Cortex of kidney (tissue), 1 donor: ENCODE measurements at places on chromosomes 3 and 15.

- DNase-seq = no peak
Observed at GRCh38 chr15:89419370-89419984, 76.9 kb downstream of the RHCG start.

GRCh38 chr3:72960812-72961518, 35.6 kb upstream of the PPP4R2 start:
- DNase-seq = no peak

GRCh38 chr3:64352639-64352992, 127.3 kb upstream of the PRICKLE2 start:
- DNase-seq = no peak

GRCh38 chr15:95485367-95485766, 845.1 kb upstream of the NR2F2 start:
- no peak for DNase-seq

GRCh38 chr3:134388292-134388691, 14.0 kb upstream of the AMOTL2 start:
- no peak for DNase-seq

DNA sequence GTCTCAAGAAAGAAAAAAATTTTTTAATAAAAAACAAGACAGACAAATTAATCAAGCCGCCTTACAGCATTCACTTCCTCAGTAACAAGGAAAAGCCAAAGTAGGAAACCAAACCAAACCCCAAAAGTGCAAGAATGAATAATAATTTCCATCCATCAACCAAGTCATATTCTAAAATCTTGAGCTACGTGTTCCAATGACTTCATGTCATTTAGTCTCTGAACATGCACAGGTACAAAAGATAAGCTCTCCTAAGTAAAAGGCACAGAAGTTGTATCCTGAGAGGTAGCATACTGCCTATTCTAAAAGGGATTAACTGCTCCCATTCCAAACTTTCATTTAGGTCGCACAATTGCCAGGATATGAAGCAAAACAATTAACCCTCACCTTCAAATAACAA, 29.7 kb downstream of the SLC4A7 start:
- DNase-seq = no peak

- no peak for DNase-seq
Observed at GRCh38 chr3:32780735-32781210, 37.0 kb upstream of the TRIM71 start.

GRCh38 chr3:30681649-30682211, 75.3 kb downstream of the TGFBR2 start:
- DNase-seq = no peak

DNA sequence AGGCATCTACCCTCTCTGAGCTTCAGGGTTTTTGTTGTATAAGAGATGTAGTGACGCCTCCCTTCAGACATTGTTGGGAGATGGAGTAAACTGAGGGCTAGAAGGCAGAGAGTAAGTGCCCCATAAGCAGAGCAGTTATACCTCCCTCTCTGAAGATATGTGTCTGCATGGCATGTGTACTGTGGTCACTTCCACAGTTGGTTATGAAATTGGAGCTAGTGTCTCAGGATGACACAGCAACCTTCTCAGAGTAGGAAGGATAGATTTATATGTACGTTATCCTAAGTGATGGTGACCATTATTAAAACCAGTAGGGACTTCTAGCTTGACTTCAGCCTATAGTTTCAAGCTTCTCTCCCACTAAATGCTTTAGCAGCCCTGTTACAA, 17.9 kb downstream of the PXK start:
- DNase-seq = no peak

DNA sequence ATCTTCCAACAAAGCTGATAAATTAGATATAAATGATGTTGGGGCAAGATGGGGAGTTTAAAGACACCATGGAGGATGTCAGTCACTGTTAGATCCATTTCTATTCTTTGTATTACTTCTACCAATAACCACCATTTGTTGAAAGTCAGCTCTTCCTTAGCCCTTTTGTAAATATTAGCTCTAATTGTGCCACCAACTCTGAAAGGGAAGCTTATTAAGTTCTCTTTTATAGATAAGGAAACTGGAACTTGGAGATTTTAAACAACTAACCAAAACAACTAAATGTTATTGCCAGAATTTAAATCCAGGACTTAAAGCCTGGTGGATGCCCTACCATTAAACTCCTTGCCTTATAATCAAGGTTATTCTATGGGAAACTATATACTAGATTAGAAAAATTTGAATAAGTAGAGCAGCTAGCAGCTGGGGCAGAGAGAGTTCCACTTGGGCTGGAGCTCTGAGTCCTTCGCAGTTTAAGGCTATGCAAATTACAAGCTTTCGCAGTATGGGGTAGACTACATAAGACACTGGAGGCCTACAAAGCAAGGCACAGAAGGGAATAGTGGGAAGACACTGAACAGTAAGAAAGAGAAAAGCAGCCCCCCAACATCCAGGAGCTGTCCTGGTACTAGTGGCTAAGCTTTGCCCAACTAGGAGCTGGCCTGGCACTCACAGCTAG, 52.6 kb downstream of the TM4SF18 start:
- no peak for DNase-seq

DNA sequence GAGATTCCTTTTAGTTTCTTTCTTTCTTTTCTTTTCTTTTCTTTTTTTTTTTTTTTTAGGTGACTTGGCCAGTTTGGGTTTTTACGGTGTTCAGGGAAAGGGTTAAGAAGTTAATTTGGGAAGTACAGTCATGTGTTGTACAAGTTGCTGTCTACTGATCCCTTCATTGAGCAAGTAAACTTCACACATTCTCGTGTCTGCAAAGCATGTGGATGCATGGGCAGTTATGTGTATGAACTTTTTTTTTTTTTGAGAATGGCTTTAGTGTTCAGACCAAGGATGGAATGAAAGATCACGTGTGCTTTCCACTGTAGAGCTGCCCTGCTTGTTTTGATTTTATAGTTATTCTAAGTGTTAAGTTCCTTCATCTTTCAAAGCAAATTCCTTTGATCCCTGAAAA, 132.3 kb downstream of the PGPEP1L start:
- no peak for DNase-seq

GRCh38 chr3:39383881-39384664, 903 bp downstream of the SLC25A38 start:
- DNase-seq = no peak

- DNase-seq = no peak
Observed at GRCh38 chr3:120983841-120984240, 75.8 kb downstream of the STXBP5L start.

- DNase-seq = no peak
Observed at GRCh38 chr3:46052531-46052930, 25.2 kb upstream of the XCR1 start.

- DNase-seq = no peak
Observed at GRCh38 chr3:99920481-99921376, 103.1 kb downstream of the CMSS1 start.

DNA sequence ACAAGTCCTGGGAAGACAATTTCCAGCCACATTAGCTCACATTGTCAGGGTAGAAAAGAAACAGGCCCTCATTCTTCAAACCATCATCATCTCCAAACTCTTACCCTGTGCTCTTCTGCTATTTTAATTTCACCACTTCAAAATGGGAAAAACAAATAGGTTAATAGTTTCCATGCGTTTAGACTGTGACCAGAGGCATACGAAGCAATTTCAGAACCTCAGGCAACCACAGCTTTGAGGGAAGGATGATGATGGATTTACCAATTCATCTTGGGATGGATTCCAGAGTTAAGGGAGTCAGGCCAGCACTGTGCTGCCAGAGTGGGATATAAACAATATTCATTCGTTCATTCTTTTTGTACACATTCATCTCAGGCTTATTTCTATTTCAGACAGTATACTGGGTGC, 307.8 kb upstream of the TPRG1 start:
- no peak for DNase-seq

DNA sequence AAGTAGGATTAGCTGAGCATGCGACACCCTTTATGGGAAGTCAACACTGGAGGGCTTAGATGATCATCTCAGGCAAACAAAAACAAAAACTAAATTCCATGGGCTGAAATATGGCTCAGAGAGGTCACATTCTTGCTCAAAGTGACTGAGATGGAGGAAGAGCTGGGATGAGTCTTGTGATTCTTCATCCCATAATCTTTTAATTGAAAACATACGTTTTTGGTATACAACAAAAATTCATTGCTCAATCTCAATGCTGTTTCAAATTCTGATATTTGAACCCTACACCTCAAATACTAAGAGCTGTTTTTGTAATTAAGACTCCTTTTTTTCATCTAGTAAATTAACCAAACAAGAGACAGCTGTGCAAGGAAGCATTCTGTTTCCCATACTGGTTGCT, 257.0 kb downstream of the NR1D2 start:
- no peak for DNase-seq

DNA sequence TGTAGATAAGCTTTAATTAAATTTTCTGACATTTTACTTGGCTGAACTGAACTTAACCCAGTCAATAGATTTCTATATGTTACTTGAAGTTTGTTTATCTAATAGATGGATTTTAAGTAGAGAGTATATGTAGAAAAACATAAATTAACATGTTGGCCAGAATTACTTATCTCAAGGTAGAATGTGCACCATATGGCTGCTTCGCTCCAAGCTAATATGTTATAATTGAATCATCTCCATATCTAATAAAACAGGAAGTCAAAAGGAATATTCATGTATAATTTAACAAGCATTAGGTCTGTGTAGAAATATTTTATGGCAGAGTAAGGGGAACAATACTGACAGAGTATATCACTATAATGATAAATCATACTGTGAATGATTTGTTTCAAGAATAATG, 650.7 kb upstream of the ALCAM start:
- DNase-seq = no peak

GRCh38 chr15:56032373-56032772, 39.0 kb upstream of the NEDD4 start:
- DNase-seq = no peak

GRCh38 chr15:28881170-28881569, 4.6 kb upstream of the APBA2 start:
- DNase-seq = no peak

DNA sequence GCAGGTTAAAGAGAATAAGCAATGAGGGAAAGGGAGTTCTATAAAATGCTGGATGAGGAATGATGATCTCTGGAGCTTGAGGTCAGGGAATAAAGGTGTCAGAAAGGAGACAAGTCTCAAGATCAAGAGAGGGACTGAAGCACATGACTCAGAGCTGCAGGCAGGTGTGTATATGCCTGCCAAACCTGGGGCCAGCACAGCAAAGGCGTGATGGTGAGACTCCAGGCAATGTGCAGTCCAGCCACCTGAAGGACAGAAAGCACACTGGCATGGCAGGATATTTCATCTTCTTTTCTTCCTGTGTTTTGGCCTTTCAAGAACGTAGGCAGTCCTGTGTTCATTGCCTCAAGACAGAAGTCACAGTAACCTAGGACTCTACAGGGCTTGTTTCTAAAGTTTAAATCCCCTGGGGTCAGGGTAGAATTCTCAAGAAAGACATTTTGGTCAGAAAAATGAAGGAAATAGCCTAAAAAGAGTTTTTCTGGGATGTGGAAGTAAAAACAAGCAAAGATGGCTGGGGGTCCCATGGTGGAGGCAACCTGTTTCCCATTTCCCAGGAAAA, 55.5 kb upstream of the TOPAZ1 start:
- no peak for DNase-seq

- DNase-seq = no peak
Observed at GRCh38 chr3:155643581-155644165, 101.2 kb downstream of the PLCH1 start.

GRCh38 chr3:12785096-12785495, 11.4 kb upstream of the CAND2 start:
- no peak for DNase-seq

DNA sequence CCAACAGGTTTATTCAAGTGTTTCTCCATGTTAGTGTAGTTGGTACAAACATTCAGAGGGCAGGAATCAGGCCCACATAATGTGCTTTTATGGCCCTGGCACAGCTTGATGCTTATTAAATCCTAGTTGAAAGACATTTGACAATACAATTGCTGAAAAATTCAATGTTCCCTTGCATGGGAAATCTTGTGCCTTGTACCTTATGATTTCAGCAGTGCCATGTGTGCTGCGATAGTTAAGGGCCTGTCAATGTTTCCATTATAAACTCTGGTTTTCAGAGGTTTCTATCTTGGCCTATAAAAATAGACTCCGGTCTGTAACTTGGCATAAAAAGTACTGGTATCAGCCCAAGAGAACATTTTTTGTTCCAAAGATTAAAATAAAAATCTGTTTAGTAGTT, 207.2 kb downstream of the TBC1D5 start:
- no peak for DNase-seq

GRCh38 chr3:10352146-10352911, 31.4 kb upstream of the SEC13 start:
- no peak for DNase-seq

GRCh38 chr15:35440265-35440664, 105.7 kb downstream of the DPH6 start:
- DNase-seq = no peak

DNA sequence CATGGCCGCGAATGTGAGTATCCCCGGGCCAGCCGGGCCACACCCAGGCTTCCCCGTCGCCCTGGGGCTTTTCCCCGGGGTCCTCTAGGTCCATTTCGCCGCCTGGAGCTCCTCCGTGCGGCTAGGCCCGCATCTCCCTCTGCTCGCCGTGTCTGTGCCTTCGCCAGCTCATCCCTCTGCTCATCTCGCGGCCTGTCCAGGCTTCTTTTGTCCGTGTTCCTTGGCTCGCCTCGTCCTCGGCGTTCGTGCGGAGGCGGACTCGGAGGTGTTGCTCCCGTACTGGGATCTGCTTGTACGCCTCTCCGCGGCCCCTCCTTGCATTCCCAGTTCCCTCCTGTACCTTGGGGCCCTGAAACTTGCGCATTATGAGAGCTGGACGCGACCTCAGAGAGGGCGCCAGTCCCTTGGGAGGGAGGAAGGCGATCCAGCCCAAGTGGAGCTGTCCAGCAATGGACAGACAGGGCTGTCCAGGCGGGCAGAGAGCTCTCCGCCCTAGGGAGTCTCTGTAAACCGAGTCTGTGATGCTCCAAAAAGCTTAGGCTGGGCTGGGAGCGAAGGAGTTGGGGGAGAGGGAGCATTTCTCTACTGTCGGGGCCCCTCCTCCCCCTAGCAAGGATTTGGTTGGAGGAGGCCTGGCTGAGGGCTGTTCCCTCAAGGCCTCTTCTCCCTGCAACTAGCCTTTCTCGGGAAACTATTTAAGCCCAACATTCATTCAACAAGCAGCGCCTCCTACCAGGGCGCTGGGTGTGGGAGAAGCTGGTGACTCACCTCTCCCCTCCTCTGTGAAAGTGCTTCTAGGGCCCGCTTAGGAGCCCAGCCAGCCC, 553 bp downstream of the TMEM43 start:
- DNase-seq = no peak

DNA sequence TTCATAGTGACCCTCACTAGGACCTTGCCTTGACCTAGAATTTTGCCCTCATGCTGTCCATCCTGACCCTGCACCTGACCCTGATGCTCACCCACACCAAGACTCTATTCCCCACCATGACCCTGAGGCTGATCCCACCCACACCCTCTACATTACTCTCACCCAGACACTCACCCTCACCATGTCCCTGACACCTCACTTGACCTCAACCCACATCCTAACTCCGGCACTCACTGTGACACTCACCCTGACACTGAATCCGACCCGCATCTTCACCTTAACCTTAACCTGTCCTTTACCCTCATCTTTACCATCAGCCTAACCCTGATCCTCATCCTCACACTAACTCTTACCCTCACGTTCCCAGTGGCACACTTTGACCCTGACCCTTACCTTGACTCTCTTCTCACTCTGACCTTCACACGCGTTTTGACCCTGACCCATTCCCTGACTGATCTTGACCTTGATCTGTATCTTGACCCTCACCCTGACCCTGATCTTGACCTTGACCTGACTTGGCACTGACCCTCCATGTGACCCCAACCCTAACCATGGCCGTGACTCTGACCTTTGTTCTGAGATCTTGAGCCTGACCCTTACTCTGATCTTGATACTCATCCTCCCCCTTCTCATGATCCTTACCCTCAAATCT, 22.2 kb upstream of the SLC25A26 start:
- no peak for DNase-seq

GRCh38 chr3:8113626-8114025, 388.0 kb upstream of the LMCD1 start:
- DNase-seq = no peak
